ENCODE measurements at places on chromosomes 7 and 10.
A peak's percentile ranks its signal among the peaks of the same experiment; 100 is the strongest.

GRCh38 chr10:108598320-108598695 is 1325.0 kb downstream of the XPNPEP1 start:
- no peak for DNase-seq

DNA sequence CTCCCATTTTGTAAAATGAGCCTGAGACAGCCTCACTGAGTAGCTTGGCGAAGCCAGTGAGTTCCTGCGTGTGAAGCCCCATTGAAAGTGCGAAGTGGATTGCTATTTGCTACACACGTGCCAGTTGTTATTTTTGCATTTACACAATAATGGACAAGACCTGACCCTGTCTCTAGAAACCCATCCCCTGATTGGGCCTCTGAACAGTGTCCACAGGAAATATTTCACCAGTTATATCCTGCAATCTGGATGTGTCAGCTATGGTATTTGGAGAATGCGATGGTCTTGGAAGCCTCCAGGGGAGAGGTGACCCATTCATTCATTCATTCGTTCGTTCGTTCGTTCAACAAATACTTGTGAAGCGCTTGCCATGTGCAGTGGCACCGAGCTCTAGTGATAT is 37.1 kb downstream of the COL13A1 start:
- no peak for DNase-seq

DNA sequence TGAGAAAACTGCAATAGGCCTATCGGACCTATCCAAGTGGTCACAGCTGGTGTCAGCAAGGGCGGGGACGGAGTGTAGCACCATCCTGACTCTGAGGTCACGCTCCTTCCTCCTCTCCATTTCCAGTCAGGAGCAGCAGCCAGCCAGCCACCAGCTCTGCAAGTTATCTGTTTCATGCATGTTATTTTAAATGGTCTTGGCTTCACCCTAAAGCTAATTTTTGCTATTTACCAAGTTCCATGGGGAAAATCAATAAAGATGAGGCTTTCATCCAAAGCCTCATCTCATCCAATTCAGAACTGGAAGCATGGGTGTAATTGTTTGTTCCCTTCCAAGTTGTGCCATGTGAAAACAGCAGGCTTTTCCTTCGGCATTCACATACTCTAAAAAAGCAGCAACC is 49.3 kb downstream of the ICA1 start:
- DNase-seq: no peak

GRCh38 chr10:110671788-110672579 is 27.8 kb downstream of the RBM20 start:
- DNase-seq: peak; percentile 76

GRCh38 chr7:85508642-85509410 is 322.0 kb upstream of the SEMA3D start:
- no peak for DNase-seq

GRCh38 chr10:86970982-86971231 is 2.6 kb downstream of the ADIRF start:
- DNase-seq: no peak

DNA sequence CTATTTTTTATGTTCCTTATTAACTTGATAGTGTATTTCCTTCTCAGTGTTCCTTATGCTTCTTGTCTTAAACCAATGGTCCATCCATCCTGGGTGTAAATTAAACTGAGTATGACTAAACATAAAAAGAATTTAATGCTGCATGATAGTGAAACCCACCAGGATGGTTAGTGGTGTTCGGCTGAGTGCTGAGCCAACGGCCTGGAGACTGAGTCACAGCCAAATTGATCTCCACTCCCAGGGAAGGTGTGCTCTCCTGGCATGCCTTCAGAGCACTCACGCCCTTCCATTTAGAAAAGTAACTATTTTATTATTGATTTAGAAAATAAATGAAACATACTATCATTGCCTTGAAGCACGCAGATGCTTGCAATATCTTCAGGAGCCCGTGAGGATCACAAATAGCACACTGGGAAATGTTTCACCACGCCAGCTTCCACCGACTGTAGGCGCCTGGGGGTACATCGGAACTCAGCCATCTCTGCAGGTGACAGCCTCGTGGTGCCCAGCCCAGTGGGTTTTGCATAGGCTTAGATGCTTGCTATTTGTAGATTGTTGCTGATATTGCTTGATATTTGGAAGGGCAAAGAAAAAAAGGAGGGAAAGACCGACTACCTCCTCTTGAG is 40.0 kb upstream of the LOXL4 start:
- no peak for DNase-seq

- DNase-seq: no peak
Observed at GRCh38 chr10:45443101-45444009, 69.3 kb downstream of the ALOX5 start.

DNA sequence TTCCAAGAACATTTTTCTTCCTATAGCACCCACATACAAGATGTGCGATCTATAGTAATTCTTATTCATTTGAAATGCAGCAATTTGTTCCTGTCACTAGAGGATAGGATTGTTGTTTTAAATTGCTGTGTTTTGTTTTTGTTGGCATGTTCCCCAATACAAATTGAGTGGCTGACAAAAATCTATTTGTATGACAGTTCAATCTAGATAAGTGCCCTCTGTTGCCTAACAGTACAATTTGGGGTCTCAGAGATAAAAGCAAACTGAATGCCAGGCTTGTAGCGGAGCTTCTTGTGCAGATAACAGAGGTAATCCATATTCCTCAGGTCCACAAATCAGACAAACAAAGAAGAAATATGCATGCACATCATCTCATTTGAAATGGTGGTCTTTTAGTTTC is 68.8 kb downstream of the VTI1A start:
- DNase-seq: no peak

Data from stimulated activated CD4-positive, alpha-beta T cell treated with anti-CD3 and anti-CD28 coated beads, Interleukin-4, amount 100 ng/mL, for 1 hour (primary cell).